ENCODE measurements at places on chromosomes 2 and 18. TPM values are rescaled to one million over a fixed set of nuclear protein-coding genes. Genes with fewer than 3 reads are reported as not detected.
A peak's percentile ranks its signal among the peaks of the same experiment; 100 is the strongest.

The MC4R gene
- under 0.01 TPM for total RNA-seq

DNA sequence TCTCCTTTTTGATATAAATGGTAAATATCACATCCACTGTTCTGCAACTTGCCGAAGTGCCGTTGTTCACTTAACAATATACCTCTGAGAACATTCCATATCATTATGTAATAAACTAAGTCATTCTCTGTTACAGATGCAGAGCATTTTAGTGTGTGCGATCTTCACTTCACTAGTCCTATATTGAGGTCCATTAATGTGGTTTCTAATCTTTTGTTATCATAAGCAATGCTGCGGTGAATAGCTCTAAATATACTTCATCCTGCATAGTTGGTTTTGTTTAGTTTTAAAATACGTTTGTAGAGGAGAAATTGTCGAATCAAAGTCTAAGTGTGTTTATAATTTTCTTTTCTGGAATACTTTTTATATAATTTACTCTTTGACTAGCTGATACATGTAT, 280.3 kb upstream of the TRIB2 start:
- DNase-seq = no peak

DNA sequence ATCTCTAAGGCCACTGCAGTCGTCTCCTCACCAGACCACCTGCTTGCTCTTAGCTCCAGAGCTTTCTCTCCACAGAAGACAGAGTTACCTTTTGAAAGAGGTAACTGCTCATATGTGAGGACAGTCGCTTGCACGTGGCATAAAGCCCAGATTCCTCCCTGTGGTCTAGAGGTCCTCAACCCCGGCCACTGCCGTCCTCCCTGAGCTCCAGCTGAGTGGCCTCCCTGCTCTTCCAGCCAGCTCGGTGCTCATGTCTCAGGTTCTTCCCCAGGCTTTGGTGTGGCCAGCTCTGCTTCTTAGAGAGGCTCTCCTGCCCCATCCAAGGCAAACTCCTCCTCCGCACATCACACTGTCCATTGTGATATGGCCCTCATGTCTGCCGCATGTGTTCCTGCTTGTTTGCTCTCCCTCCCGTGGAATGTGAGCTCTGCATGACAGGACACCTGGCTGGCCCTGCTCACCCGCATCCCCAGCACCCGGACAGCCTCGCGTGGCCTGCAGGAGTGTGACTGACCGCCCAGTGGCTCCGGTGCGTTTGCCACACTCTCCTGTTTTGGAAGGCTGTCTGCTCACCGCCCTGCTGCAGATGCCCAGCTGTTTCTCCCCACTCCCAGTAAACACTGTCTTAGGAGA, 91.5 kb upstream of the LDLRAD4 start:
- DNase-seq = no peak

The C2orf81 gene
- total RNA-seq = 0.26 TPM

The ALK gene
- total RNA-seq = not detected

The GCC2 gene
- total RNA-seq = 9.0 TPM

The ANKRD30B gene
- not detected for total RNA-seq

DNA sequence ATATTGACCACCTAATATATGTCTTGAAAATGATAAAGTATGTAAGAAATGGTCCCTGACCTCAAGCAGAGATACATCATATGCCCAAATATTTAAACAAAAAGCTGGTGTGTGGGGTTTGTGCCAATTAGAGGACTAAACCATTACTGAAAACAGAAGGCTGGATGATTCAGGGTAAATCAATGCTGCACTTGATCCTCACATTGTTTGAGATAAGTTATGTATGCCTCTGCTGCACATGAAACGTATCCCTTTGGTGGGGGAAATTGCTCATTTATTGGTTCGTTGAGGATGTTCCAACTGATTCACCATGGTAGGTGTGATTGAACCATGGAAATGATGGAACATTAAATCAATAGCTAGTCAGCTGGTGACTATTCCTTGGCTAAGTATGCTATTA, 24.7 kb upstream of the DARS1 start:
- no peak for DNase-seq

DNA sequence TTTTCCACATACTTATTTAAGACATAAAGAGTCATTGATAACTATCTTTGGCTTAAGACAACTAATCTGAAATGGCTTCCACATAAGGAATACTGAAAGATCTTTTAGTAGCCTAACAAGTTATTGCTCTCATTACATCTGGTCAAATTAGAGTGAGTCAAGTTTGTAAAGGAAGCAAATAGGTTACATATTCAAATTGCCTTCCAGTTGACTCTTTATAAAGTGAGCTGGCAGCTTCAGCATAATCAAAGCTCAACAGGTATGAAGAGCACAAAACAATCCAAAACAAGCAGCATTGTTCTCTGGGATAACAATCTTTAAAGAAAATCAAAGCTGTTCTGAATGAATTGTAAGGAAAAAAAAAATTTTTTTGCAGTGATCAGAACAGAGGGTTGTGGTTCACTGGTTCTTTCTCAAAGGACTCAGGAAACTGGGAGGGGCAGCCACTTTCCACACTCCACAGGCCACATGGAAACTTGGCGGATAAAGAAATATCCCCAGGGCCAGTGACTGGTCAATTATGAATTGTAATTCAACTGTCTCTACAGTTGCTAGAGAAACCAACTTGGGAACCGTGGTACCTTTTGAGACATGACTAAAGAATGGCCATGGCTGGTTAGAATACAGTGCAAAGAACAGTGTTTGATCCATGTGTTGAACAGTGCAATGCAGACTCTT, 369.3 kb upstream of the KCNH7 start:
- peak; percentile 26 for DNase-seq

GRCh38 chr18:54852780-54853675, 24.8 kb downstream of the RAB27B start:
- DNase-seq = peak; percentile 17

DNA sequence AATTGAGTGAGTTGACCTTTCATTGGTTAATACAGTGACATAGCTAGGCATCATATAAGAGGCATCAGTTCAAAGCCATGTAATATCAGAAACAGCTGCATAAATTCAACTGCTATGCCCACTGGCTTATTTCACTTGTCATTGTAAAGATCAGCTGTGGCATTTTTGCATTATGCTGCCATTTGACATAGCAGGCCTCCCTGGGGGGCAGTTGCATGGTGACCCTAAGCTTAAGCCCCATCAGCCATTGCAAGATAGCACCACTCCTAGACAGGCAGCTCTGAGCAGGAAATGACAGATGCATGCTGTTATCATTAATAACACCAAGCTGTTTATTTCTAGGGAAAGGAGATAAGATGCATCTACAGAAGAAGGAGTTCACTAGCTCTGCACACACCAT, 233.4 kb upstream of the CNTNAP5 start:
- no peak for DNase-seq

The TRIM43 gene
- total RNA-seq = under 0.01 TPM

DNA sequence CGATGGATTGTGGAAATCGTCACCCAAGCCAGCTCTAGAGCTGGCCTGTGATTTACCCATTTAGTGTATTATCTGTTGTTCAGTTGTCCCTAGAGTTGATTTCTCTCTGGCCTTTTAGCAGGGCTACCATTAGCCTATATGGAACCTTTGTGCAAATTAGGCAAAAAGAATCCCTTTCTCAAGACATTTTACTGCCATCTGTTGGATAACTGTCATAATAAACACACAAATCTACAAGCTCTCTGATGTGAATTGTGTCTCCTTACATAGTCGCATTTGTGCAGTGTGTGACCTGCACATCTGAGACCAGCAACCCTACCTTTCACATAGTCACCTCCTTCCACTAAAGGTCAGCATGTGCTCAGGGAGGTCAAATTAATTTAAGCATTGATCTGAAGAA, 34.0 kb downstream of the LOXHD1 start:
- DNase-seq = peak; percentile 45

DNA sequence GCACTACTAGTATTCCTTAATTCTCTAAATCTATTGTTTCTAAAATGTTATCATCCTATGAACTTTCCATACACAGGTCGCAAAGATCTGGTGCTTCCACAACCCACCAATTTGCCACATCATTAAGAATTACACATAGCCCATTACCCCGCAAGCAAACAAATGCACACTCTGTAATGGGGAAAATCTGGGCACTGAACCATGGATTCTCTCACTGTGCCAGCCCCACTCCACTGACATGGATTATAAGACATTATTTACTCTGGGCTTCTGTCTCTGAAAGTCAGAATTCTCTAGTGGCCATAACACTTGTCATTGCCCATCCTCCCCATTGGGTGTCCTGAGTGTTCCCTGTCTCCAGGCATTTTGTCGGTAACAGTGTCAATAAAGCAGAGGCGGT, 537.1 kb downstream of the EPHA4 start:
- no peak for DNase-seq

DNA sequence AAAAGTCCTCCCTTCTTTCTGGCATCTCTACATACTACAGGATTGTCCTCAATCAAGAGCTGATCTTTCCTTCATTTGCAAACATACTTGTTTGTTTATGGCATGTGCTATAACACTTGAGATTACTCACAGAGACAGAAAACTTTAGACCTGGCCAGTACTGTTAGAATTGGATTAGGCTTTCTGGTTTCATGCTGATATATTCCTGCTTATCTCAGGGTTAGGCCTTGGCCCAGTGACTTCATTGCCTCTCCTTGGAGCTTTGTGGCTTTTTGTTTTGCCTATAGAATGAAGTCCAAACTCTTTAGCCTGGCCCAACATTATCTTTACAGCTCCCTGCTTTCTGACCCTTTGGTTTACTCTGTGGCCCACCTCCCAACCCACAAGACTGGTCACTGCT, 363.3 kb downstream of the ALK start:
- no peak for DNase-seq

DNA sequence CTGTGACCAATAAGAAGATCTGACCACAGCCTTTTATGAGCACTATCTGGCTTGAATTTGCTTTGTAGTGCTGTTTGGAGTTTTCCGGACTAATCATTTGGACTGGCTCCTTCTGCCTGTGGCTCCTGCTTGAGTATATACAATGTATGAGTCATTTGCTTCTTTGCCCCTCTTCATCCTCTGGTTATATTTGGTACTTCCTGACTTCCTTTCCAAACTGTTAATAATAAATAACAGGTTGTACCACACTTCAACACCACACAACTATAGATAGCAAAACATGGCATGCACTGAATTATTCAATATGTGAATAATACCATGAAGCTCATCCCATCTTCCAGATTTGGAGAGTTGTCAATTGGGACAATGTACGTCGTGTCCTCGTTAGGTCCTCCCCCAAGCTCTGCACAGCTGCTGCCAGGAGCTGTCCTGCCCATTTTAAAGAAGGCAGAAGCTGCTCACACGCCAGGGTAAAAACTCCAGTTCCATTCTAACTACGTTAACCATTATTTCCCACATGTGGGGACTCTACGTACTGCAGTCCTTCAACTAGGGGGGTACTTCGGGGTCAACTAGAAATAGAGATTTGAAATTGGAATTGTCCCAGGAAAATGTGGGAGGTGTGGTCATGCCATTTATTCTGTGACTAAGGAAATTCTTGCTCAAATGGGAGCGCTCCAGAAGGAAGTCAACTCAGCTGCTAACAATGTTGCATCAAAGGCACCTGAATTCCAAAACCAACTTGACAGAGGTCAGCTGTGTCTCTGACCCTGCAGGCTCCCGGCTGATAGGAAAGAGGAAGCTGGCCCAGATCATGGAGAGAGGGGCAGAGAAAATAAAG, 38.1 kb downstream of the ST8SIA5 start:
- DNase-seq = peak; percentile 17

- no peak for DNase-seq
Observed at GRCh38 chr2:207110310-207110709, 55.4 kb downstream of the KLF7 start.

DNA sequence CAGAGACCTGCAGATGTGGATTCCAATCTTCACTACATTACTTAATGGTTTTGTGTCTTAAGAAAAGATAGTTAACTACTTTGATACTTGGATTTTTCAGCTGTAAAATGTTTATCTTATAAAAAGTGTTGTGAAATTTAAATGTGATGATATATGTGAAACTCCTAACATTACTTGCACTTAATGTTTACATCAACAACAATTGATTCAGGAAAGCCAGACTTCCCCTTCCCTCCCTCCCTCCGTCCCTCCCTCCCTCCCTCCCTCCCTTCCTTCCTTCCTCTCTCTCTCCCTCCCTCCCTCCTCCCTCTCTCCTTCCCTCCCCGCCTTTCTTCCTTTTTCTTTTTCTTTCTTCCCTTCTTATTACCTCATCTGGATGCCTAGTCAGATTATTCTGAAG, 773.9 kb upstream of the FAM98A start:
- no peak for DNase-seq

- DNase-seq = no peak
Observed at GRCh38 chr18:48719974-48720654, 181.3 kb downstream of the CTIF start.

GRCh38 chr2:221042926-221043325, 529.2 kb downstream of the EPHA4 start:
- no peak for DNase-seq

DNA sequence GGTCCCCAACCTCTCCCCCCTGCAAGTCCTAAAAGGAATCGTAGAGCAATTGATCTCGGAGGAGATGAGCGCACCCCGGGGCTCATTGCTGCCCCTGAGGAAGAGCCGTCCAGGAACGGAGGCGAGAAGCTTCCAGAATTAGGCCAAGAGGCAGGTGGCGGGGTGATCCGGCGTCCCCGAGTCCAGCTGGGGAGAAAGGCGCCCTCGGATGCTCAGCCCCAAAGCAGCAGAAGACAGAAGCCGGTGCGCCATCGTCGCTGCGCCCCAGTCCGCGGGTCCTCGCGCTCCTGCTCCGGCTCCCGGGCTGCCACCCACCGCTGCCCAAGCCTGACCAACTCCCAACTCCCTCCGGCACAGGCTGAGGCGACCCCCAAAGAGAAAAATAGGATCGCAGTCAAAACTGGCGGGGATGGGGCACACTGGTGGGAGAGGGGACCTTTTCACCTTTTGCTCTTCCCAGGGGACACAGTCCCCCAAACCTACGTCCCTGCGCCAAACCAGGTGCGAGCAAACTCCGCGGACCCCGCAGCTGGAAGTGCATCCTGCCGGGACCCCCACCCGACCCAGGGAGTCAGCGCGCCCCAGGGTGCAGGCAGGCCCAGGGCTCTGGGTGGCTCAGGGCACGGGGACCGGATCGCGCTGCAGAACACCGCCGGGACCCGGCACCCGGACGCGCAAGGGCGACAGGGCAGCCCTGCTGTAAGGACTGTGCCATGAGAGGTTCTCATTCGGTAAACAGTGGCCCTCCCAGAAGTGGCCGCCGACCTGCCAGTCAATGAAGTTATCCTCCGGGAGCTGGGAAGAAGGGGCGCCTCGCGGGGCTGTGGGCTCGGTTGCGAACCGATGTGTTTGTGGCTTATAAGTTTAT, 8.4 kb upstream of the MEIS1 start:
- DNase-seq = no peak

The GCG gene
- not detected for total RNA-seq

- DNase-seq = peak; percentile 95
Observed at GRCh38 chr2:209473930-209474419, 50.1 kb downstream of the MAP2 start.

The GCKR gene
- total RNA-seq = not detected

GRCh38 chr2:71829008-71829407, 318.7 kb downstream of the CYP26B1 start:
- DNase-seq = no peak

The MAP2 gene
- total RNA-seq = 8.2 TPM

- DNase-seq = no peak
Observed at GRCh38 chr18:27311114-27311513, 126.0 kb upstream of the CHST9 start.

GRCh38 chr2:19722531-19722971, 179.2 kb downstream of the TTC32 start:
- DNase-seq = no peak

The DTNA gene
- total RNA-seq = 1.9 TPM
